ENCODE measurements at places on chromosomes 11 and 22. TPM values are rescaled to one million over a fixed set of nuclear protein-coding genes. Genes with fewer than 3 reads are reported as not detected.

DNA sequence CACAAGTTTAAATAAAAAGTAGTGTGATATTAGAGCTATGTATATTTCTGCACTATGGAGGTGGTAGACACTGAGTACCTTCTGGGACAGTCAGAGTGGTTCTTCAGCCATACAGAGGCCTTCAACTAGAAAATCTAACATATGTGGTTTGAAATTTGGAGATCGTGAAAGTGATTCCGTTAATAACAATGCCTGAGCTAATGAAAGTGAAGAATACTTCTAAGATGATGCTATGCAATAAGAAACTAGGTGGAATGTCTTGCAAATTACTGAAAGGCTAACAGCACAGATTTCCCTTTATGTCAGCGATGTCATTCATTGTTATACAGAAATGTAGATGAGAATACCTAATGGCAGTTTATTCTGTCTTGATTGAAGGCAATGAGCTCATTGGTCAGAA lies 1984.7 kb upstream of the RAG2 start:
- no peak for DNase-seq

- no peak for DNase-seq
These were observed 235.7 kb upstream of the CADM1 start for GRCh38 chr11:115739878-115740277.

DNA sequence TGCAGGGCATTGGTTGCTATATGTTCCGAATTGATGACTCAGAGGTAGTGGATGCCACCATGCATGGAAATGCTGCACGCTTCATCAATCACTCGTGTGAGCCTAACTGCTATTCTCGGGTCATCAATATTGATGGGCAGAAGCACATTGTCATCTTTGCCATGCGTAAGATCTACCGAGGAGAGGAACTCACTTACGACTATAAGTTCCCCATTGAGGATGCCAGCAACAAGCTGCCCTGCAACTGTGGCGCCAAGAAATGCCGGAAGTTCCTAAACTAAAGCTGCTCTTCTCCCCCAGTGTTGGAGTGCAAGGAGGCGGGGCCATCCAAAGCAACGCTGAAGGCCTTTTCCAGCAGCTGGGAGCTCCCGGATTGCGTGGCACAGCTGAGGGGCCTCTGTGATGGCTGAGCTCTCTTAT lies 5.4 kb upstream of the TTC36 start:
- DNase-seq: no peak

GRCh38 chr22:27262361-27262760 lies 539.2 kb downstream of the MN1 start:
- no peak for DNase-seq

The CEP164 gene
- 26.0 TPM for total RNA-seq

GRCh38 chr11:33643167-33643824 lies 57.3 kb downstream of the C11orf91 start:
- no peak for DNase-seq

DNA sequence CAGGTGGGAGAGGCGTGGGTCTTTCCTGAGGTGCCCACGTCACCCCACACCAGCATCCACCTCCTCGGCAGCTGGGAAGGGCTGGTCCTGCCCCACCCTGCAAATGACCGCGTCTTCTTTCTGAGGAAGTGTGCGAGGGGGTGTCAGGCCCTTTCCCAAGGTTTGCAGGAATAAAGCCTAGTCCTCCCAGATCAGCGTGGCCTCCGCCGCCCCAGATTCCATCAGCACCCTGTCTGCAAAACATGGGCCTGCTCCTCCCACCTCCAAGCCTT lies 14.4 kb upstream of the SLC39A13 start:
- DNase-seq: no peak

Data from neural progenitor cell (in vitro differentiated cells).